CD4-positive, alpha-beta memory T cell (primary cell): ENCODE measurements at places on chromosomes 13 and 19. TPM values are rescaled to one million over a fixed set of nuclear protein-coding genes. Genes with fewer than 3 reads are reported as not detected.
A peak's percentile ranks its signal among the peaks of the same experiment; 100 is the strongest.

TPTE2 gene
- not detected for total RNA-seq

CRLF1 gene
- not detected for total RNA-seq

ZNF761 gene
- 20.2 TPM for total RNA-seq

DLL3 gene
- total RNA-seq, result 0.14 TPM

DZIP1 gene
- not detected for total RNA-seq

RAD23A gene
- 88.6 TPM for total RNA-seq

CCDC9 gene
- total RNA-seq, result 40.4 TPM

GRCh38 chr13:77384999-77385398, 58.1 kb upstream of the MYCBP2 start:
- no peaks in the 10 kb centered on the region for H3K36me3 ChIP-seq
- no peaks in the 10 kb centered on the region for H3K4me1 ChIP-seq

DNA sequence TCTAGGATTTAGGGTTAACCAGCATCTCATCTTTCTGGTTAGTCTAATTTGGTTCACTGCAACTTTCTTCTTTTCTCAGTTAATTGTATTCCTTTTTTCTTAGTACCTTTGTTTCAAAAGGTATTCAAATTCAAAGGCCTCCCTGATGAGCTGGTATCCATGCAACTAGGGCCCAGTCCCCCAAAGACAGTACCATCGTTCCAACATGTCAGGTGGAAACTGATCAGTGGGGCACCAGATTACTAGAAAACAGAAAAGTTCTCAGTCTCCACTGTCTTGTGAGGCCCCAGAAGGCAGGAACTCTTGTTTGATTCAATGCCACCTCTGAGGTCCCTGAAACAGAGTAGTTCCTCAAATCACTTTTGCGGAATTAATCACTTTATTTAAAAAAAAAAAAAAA, 303.2 kb upstream of the NBEA start:
- DNase-seq, result no peak
- H3K36me3 ChIP-seq, result no peaks in the 10 kb centered on the region
- H3K27me3 ChIP-seq, result no peaks in the 10 kb centered on the region
- H3K27ac ChIP-seq, result no peak overlapping the region
- H3K4me3 ChIP-seq, result no peak overlapping the region

- no peak for DNase-seq
- no peaks in the 10 kb centered on the region for H3K4me1 ChIP-seq
These were observed 47.3 kb upstream of the CLDN10 start for GRCh38 chr13:95505265-95505664.

- H3K27ac ChIP-seq, result no peak overlapping the region
- H3K4me1 ChIP-seq, result no peaks in the 10 kb centered on the region
- no peaks in the 10 kb centered on the region for H3K27me3 ChIP-seq
- H3K36me3 ChIP-seq, result no peaks in the 10 kb centered on the region
- H3K4me3 ChIP-seq, result no peak overlapping the region
These were observed 271.3 kb downstream of the PCDH20 start for GRCh38 chr13:61144301-61144700.

DNA sequence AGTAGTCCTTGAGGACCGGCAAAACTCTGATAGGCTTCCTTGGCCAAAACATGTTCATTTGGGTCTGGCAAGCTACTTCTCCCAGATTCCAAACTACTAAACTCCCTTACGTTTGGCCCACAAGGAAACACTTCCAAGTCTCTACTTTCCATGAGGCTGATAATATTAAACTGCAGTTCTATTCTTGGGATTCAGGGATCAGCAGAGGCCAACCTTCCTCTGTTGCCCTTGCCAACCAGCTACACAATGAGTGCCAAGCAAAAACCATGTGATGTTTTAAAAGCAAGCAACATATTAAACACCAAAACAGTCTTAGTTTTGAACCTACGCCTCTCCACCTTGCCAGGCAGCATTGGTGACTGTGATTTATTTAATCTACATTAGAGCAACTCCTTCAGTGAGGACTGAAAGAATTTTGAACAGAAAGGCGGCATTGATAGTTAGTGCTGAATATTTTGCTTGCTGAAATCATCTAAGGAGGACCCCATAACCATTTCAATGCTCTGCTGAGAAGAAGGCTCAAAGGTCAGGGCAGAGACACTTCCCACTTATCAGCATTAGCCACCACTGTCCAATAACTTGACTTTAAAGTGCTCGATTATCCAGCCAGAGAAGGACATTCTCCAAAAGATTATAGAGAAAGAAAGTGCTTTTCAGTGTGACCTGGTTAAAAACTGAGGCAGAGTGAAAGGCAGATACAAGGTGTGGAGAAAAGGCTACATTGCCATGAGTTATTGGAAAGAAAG, 287.1 kb downstream of the TBC1D4 start:
- H3K4me1 ChIP-seq, result no peaks in the 10 kb centered on the region
- no peak overlapping the region for H3K4me3 ChIP-seq
- no peak overlapping the region for H3K27ac ChIP-seq
- no peaks in the 10 kb centered on the region for H3K27me3 ChIP-seq
- no peak for DNase-seq

DNA sequence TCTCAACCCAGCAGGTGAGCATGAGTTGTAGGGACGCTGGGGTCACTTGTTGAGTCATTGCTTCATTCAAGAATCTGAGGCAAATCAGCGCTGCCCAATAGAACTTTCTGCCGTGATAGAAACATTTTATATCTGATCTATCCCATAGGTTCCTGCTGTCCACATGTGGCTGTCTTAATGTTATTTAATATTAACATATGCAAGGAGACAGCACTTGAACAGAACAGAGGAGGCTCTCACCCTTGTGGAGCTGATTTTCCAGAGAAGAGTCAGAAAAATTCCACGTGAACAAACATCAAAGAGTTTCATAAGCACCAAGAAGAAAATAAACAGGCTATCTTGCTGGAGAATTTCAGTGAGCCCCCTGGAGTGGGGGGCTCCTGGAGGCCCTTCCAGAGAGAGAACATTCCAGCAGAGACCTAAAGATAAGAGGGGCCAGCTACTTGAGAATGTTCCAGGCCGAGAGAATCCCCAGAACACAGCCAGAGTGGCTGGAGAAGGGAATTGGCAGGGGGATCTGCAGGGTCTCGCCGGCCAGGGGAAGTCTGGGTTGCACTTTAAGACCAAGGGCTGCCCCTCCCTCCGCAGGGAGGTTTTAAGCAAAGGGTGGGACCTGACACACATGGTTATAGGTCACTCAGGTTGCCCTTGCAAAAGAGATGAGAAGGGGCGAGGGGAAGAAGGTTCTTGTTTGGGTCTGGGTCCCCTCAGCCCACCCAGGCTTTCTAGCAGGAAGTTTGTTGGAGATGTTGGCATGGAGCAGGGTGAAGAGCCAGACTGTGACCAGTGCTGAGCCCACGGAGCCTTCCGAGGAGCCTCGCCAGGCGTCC, 135.7 kb downstream of the CRYL1 start:
- H3K36me3 ChIP-seq, result no peaks in the 10 kb centered on the region
- H3K27ac ChIP-seq, result no peak overlapping the region
- no peak for DNase-seq
- H3K4me1 ChIP-seq, result no peaks in the 10 kb centered on the region

- no peaks in the 10 kb centered on the region for H3K36me3 ChIP-seq
- no peak overlapping the region for H3K27ac ChIP-seq
- no peaks in the 10 kb centered on the region for H3K4me1 ChIP-seq
- DNase-seq, result no peak
These were observed 25.1 kb downstream of the TMPRSS9 start for GRCh38 chr19:2385053-2385721.

DNA sequence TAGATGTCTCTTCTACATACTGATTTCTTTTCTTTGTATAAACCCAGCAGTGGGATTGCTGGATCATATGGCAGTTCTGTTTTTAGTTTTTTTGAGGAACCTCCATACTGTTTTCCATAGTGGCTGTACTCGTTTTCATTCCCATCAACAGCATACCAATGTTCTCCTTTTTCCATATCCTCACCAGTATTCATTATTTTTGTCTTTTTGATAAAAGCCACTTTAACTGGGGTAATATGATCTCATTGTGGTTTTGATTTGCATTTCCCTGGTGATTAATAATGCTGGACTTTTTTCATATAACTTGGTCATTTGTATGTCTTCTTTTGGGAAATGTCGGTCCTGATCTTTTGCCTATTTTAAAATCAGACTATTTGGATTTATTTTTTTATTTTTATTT, 108.5 kb downstream of the PAN3 start:
- H3K27ac ChIP-seq, result no peak overlapping the region
- H3K27me3 ChIP-seq, result no peaks in the 10 kb centered on the region
- DNase-seq, result no peak
- peaks cover 18% of the 10 kb centered on the region for H3K4me1 ChIP-seq
- H3K36me3 ChIP-seq, result no peaks in the 10 kb centered on the region

DNA sequence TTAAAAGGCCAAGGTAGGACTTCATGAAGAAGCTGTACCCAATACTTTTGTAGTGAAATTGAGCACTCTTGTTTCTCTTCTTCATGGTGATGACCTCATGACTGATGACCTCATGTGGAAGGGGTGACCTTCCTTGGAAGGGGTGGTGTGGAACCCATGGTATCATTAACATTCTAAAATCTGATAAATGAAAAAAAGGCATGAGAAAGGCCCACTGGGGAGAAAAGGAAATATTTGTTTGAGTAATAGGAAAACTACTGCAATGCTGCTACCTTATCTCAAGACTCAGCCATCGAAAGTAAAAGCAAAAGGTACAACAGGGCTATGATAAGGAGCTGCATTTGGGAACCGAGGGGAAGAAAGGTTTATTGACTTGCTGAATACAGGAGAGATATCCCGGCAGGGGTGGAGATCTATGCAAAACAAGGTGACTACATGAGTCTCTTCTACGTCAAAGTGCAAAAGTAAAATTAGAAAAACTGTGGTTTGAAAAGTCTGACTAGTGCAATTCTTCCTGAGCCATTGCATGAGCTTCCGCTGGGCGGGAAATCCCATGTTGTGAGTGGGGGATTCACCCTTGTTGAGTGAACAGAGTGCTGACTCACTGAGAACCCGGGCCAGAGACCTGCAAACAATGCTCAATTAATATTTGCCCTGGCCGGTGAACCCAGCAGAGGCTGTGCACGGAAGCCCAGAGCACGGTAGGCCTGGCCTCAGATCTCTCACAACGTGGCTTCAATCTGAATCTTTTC, 138.9 kb upstream of the RFC3 start:
- no peaks in the 10 kb centered on the region for H3K36me3 ChIP-seq
- DNase-seq, result peak; percentile 60
- H3K4me3 ChIP-seq, result peak overlapping the region; percentile 19
- peaks cover 17% of the 10 kb centered on the region for H3K4me1 ChIP-seq
- peak overlapping the region; percentile 39 for H3K27ac ChIP-seq
- H3K27me3 ChIP-seq, result no peaks in the 10 kb centered on the region

DNA sequence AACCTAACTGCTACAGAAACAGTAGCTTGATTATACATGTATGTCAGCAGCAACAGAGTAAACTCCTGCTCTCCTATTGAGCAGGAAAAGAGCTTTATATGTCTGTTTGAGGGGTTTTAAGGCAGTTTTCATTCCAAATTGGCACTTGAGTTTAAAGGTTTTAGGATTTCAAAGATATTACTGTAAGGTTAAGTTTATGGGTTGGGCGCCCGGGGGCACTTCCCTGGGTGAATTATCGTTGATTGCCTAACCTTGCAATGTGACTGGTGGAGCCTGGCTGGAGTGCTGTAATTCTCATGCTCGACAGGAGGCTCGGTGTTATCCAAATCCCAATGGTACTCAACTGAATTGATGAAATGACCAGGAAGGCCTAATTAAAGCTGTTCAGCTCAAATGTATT, 1586.1 kb downstream of the OLFM4 start:
- no peaks in the 10 kb centered on the region for H3K4me1 ChIP-seq
- DNase-seq, result no peak
- no peak overlapping the region for H3K27ac ChIP-seq
- no peak overlapping the region for H3K4me3 ChIP-seq
- H3K36me3 ChIP-seq, result no peaks in the 10 kb centered on the region

- no peak for DNase-seq
- no peaks in the 10 kb centered on the region for H3K27me3 ChIP-seq
- no peak overlapping the region for H3K27ac ChIP-seq
- no peak overlapping the region for H3K4me3 ChIP-seq
- H3K4me1 ChIP-seq, result no peaks in the 10 kb centered on the region
- no peaks in the 10 kb centered on the region for H3K36me3 ChIP-seq
These were observed 329.7 kb downstream of the UQCRFS1 start for GRCh38 chr19:28883241-28883693.

DNA sequence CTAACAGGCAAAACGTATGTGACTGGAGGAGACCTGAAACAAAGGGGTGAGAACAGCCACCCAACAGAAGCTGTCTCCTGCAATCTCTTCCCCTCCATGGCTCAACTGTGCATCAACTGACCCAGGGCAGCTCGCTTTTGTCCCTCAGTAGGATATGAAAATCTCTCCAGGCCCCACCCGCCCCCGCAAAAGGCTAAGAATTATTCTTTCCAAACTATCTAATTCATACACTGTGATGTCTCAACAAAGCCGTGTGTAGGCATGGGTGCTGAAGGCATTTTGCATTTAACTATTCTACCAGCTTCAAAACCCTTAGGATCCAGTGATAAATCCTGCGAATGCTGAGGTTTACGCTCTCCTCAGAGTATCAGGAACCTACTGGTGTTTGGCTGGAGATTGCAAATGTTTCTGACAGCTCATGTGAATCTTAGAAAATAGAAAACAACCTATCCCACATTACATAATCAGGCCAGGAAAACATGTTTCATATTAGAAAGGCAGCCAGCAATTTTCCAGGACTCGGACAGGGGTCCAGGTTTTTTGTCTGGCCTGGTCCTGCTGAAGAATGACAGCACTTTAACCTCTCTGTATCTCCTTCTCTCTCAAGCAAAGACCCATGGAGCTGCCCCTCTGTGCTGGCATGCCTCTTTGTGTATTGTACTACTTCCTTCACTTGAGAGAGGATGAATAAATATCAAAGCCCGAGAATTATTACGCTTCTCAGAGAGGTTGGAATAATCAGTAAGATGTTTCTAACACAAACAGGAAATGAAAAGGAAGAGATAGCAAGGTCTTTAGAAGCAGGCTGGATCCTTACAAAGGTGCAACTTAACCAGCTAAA, 17.3 kb downstream of the DHRS12 start:
- no peak for DNase-seq
- H3K27ac ChIP-seq, result no peak overlapping the region
- H3K36me3 ChIP-seq, result no peaks in the 10 kb centered on the region
- H3K27me3 ChIP-seq, result no peaks in the 10 kb centered on the region
- no peak overlapping the region for H3K4me3 ChIP-seq

DNA sequence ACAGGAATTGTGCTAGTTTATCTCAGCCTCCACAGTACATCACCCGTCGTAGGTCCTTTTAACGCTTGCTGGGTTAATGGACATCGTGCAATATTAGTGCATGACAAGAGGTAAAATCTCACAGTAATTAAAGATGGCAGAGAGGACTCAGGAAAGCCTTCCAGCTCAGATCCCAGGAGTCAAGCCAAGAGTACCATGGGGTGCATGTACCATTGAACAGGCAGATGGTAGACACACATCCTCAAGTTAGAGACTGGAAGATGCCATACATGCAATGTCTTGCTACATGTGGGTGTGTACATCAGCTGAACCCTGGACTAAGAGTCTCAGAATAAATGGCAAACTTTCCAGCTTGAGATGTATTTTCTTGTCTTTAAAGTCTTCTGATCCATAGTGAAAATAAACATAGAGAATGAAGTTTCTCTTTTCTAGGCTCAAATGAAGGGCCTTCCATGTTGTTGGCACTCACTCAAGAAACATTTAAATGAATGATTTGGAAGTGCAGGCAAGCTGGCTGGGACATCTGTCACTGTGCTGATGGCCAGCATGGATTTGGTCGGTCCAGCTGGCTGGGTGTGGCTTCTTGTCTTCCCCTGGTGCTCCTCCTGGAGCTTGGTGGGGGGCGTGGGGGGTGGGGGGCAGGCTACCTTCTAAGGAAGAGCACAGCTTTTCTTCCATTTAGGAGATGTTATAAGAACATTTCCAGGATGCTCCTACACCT, 290.9 kb upstream of the MAB21L1 start:
- no peak overlapping the region for H3K27ac ChIP-seq
- no peaks in the 10 kb centered on the region for H3K27me3 ChIP-seq
- DNase-seq, result no peak
- no peaks in the 10 kb centered on the region for H3K36me3 ChIP-seq
- no peaks in the 10 kb centered on the region for H3K4me1 ChIP-seq
- H3K4me3 ChIP-seq, result no peak overlapping the region
